Esophagus muscularis mucosa (tissue), 4 donors: ENCODE measurements at places on chromosomes 12 and 14. TPM values are rescaled to one million over a fixed set of nuclear protein-coding genes. Genes with fewer than 3 reads are reported as not detected.

DNA sequence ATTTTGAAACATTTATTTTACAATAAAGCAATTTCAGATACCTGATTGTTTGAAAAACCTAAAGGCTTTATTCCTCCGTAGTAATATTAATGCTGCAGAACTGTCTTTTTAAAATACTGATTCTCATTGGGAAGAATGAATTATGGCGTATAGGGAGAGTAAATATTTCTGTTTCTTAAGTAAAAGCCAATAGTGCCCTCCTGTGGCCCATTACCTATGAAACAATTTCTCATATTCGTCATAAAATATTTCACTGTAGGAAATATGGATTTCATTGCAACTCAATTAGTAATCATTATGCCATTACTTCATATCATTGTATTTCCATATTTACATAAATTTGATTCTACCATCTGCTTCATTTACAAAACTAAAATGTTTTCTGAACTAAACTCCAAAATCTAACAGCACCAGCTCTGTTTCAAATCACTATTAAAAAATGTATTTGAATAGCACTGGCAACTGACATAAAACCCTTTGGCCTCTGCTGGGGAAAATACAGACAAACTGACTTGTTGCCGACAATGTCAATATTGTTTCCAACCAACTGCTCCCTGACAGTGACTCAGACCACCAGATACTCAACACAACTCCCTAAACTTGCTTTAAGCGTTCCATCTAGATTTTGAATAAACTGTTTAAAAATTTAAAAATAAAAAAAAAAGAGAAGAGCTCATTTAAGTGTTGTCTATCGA is 290.3 kb downstream of the NAV3 start:
- no peak overlapping the region for H3K4me3 ChIP-seq
- no peak for DNase-seq
- no peak overlapping the region for H3K27ac ChIP-seq
- no peaks in the 10 kb centered on the region for H3K36me3 ChIP-seq
- no peaks in the 10 kb centered on the region for H3K4me1 ChIP-seq

Gene TMEM233
- total RNA-seq = 0.91 TPM

Gene CLEC1A
- 3.9 TPM for total RNA-seq

Gene BEGAIN
- total RNA-seq = 6.2 TPM

- DNase-seq = no peak
- no peaks in the 10 kb centered on the region for H3K27me3 ChIP-seq
- H3K4me1 ChIP-seq = peaks cover 100% of the 10 kb centered on the region
- H3K36me3 ChIP-seq = no peaks in the 10 kb centered on the region
These were observed 8.5 kb downstream of the CTDSP2 start for GRCh38 chr12:57837864-57838562.

Gene STYK1
- 0.50 TPM for total RNA-seq

Gene RGS6
- total RNA-seq = 2.1 TPM
